ENCODE measurements at places on chromosomes 7 and 10.

- DNase-seq: no peak
Observed at GRCh38 chr7:29363636-29364425, 169.3 kb downstream of the CHN2 start.

- no peak for DNase-seq
Observed at GRCh38 chr7:76383089-76383944, 24.5 kb upstream of the YWHAG start.

DNA sequence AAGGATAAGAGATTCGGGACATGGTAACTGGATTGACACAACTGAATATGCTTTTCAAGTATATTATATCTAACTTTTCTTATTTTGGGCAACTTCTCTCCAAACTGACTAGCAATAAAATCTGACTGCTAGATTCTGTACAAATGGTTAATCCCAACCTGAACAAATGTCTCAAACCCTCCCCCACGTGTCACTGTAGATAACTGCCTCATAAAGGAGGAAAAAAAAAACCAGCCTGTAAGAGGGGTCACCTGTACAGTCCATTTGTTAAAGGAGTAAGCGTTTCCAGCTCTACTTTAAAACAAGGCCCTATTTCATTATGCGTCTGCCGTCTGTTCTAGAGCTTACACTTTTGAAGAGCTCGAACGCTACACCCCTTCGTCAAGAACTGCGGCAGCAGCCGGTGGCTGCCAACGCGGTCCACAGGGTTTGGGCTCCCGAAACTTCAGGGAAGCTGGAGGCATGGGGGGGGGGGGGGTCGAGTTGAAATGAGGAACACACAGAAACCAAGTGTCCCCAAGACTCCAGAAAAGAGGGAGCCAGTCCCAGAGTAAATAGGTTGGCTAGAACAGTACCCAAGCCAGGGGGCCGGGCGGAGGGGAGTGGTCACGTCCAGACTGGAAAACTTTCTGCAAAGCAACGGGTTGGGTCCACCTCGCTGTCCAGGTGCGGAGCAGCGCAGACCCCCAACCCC is 492 bp downstream of the COG5 start:
- peak; percentile 77 for DNase-seq

DNA sequence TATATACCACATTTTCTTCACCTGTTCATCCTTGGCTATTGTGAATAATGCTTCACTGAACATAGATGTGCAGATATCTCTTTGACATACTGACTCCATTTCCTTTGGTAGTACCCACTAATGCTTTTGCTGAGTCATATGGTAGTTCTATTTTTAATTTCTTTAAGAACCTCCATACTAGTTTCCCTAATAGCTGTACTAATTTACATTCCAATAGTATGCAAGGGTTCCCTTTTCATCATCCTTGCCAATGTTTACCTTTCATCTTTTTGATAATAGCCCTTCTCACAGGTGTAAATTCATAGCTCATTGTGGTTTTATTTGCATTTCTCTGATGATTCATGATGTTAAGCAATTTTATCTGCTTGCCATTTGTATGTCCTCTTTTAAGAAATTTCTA is 159.9 kb downstream of the CALCR start:
- DNase-seq: no peak

DNA sequence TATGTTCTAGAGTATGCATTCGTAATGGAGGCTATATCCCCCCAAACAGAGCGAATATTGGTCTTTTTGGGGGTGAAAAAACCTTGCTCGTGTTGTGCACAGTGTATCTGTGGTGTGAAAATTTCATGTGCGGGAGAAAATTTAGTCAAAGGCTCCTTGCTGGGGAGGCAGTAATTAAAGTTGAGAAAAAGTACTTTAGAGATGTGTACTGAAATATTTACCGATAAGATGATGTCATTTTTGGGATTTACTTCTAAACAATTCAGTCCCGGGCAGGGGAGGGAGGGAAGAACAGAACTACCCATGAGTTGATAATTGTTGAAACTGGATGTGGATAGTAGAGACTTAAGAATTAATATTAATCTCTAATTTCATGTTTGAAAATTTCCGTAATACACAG is 9.3 kb downstream of the RBM17 start:
- DNase-seq: no peak

DNA sequence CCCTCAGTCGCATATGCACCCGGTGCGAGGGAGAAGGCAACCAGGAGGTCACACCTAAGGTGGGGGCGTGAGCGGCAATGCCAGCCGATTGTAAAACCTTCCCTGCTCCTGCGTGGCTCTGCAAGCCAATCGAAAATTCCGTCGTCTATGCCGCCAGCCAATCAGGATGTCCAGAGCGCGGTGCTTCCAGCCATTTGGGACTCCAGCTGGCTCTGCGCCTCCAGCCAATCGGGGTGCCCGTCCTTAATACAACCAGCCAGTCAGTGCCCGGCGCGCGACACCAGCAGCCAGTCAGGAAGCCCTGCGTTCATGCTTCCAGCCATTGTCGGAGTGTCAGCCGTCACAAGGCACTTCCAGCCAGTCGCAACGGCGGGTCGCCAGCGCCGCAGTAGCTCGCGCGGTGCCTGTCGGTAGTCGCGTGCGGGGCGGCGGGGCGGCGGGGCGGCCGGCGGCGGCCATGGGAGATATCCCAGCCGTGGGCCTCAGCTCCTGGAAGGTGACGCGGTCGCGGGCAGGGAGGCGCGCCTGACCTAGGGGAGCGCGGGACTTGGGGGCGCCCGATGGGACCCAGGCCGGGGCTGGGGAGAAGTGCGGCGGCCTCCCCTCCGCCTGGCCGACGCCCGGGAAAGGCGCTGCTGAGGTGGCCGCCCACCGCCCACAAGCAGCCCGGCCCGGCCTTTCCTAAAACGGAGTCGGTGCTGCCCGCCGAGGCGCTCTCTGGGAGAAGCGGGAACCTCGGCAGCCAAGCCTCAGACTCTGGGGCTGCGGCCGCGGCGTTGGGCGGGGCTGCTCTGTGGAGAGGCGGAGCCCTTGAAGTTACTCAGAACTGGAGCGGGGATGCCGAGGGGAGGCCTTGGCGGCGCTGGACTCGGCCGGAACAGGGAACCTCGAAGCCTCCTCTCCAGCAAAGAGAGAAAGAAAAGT is at the start of gene AKR1E2:
Gene AKR1E2 (plus strand): TSS at position 340 of the 924 bp plus-strand sequence. CDS start 118 bp downstream, at position 458.
- DNase-seq: peak; percentile 79
